ENCODE measurements at places on chromosomes 16 and 17.

DNA sequence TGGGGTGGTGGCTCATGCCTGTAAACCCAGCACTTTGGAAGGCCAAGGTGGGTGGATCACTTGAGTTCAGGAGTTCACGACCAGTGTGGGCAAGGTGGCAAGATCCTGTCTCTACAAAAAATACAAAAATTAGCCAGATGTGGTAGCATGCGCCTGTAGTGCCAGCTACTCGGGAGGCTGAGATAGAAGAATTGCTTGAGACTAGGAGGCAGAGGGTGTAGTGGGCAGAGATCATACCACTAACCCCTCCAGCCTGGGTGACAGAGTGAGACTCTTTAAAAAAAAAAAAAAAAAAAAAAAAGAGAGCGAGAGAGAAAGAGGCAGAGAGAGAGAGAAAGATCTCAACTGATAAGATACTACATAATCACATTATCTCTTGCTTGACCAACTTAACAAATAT lies 45.9 kb downstream of the KANSL1 start:
- no peak for DNase-seq

- no peak for DNase-seq
These were observed 51.3 kb downstream of the FTO start for GRCh38 chr16:53755026-53755910.

DNA sequence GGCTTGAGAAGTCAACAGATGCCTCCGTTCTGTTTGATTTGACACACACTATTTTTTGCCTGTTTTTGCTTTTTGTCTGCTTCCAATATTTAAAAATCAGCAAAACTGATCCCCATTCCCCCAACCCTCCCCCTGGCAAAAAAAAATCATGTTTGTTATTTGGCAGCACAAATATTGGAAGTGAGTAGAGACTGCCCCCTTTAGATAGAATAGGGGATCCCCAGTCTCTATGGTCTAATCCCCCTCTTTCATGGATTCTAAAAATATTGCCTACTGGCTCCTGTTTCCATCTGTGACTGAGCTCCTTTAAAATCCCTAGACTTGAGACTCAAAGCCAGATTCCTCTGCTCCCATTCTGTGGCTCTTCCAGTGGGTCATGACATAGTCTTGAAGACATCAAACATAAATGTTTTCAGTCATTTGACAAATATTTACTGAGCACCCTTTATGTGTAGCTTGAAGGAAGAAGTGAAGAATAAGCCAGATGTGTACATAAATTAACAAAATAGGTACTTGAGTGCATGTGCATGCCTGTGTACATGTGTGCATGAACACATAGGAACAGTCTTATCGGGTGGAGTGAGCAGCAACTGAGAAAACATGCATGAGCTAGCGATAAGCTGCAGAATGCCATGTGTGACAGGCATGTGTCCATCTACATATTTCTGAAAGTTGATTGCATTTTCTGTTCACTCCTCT lies 101.2 kb downstream of the SALL1 start:
- DNase-seq, result no peak

DNA sequence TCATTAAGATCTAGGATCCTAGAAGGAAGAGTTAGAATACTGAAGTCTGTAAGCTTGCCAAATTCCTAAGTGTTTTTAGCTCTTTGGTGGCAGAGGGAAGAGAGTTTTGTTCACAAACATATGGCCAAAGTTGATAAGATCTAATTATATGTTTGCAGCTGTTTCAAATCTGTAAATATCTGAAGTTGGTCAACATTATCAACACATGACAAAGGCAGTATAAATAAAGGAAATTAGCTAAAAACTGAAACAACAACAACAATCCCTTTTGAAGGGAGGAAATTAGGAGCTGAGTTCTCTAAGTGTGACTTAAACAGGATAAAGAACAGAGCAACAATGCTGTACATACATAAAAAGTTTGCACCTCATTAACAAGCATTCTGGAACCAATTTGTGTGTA lies 208.7 kb downstream of the KCNJ2 start:
- no peak for DNase-seq

DNA sequence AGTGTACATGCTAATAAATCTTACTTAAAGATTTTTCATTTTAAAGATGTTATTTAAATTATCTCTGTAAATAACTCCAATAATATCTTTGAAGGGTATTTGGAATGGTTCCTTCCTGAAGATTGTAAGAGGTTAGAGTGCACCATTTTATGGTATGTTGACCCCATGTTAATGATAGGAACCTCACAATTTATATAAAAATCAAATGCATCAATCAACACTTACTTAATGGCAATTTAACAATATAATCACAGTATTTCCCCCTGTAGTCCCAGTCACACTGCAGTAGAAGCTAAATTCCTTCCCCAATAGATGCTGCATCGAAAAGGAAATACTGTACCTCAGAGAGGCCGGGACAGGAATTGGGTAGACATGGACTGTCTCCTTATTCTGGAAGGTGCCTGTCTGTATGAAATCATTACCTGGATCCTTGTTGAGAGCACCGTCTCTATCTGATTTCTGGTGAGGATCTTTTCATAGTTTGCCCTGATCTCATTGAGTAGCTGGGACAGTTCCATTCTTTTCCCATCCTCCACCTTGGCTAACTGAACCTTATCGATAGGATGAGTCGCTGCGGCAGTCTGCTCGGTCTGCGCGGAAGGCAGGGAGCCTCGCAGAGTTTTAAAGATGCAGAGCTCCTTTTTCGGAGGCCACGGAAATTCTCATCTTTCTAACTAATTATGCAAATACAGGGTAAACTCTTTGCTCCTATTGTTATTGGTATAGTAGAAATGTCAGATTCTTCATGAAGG lies at the start of gene KRT222:
Gene KRT222 (minus strand): TSS at position 596 of the 752 bp plus-strand sequence. CDS start 78 bp downstream, at position 518.
- DNase-seq, result no peak

DNA sequence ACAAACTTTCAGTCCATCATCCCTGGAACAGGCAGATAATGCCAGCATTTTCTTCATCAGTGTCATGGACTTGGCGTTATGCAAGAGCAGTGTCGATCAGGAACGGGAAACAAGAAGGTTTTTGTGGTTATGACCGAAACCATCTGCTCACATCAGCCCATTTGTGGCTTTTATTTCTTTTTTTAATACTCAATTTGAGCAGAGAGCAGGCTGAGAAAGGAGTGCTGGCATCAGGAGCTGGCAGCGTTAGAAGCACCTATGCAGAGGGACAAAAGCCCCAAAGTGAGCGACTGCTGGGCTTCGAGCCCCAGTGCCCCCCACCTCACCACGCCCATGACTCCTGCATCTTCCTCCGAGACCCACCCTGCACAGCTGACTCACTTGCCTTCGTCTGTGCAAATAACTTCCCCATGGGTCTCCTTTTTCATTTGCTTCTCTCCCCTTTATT lies 16.2 kb upstream of the CD300E start:
- no peak for DNase-seq

DNA sequence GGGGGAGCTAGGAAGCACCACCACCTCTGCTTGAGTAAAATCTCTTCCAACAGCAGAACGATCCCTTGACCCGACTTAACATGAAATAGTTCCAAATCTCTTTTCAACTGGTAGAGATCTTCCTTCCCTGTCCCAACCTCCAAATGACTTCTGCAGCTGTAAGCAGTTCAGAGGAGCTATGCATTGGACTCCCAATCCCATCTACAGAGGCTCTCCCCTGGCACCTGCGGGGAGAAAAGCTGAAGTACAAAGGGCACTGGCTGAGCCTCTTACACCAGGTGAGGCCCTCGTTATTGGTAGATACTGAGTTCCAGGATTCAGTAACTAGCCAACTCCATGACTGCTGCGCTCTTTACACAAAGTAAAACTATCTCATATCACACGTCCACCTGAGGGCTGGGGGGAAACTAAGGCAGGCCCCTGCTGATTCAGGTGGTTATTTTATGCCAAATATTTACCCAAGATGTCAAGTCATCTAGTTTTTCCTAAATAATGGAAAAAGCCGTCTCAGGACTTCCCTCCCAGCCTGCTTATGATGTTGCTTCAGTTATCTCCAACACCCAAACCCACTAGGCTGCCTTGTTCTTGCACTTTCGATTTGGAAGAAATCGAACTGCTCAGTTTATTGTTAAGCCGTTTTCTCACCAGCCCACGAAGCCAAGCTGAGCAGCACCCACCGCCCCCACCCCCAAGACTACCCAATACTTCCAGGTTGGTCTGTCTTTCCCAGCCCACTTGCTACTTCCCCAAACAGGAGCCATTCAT lies 3.2 kb downstream of the ACTG1 start:
- DNase-seq, result no peak

Measured in hypothalamus (tissue), 51 donors.